ENCODE measurements at places on chromosomes 11 and 22.

DNA sequence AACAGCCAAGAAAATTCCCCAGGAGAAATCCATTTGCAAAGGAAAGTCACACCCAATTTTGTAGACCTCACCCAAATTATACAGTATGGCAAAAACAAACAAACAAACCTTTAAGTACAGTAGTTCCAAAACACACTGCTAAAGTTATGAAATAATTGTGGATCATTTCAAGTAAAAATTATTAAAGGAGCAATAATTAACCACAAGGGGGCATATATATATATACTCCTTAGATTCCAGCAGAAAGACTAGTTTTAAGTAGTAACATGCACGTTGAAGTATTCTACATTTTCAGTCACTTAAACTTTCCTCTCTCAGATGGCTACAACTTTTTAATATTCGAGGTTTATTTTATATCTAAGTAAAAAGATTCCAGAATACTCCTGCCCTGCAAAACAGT, 26.8 kb downstream of the RNF141 start:
- DNase-seq: no peak

DNA sequence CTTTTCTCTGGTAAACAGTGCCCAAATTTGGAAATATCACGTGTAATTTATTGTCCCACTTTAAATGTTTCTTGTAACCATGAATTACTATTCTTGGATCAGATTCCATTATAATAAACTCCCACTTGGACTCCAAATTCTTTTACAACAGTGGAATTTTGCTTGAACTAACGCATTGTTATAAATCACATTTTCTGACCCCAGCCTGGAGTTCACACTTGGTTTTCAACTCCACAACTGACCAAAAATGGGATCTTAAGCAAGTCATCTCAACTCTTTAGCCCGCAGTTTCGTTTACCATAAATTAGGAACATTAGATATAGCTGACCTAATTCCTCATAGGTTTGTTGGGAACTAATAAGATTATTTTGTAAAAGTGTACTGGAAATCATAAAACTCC, 336.8 kb upstream of the NCAM1 start:
- no peak for DNase-seq

DNA sequence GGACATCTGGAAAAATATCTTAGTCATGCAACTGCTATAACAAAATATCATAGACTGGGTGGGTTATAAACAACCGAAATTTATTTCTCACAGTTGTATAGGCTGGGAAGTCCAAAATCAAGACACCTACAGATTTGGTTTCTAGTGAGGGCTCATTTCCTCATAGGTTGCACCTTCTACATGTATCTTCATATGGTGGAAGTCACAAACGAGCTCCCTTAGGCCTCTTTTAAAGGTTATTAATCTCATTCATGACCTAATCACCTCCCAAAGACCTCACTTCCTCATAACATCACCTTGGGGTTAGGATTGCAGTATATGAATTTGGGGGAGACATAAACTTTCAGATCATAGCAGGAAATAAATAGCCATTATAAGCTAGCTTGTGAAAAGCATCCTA, 85.2 kb downstream of the INTS4 start:
- no peak for DNase-seq

GRCh38 chr11:126181939-126182730, 29.3 kb downstream of the RPUSD4 start:
- no peak for DNase-seq

- DNase-seq: no peak
Measured at GRCh38 chr22:33658775-33659174, 261.5 kb downstream of the LARGE1 start.

- DNase-seq: no peak
Measured at GRCh38 chr11:16001044-16001568, 355.2 kb downstream of the SOX6 start.

- DNase-seq: no peak
Measured at GRCh38 chr22:40290516-40290915, 55.8 kb upstream of the ADSL start.

DNA sequence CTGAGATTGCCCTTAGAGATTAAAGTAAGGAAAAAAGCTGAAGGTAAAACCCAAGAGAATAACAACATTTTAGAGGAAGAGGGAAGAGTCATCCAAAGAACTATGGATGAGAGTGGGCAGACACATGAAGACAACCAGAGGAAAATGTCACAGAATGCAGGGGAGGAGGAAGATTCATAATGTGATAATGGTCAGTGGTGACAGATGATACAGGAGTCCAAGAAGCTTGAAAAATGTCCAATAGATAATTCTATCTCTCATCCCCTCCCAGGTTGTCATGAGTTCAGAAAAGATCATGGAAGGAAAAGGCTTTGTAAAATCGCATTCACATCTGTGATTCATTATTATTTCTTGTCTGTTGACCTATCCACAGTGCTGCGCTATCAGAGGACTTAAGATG, 282.3 kb upstream of the CCDC90B start:
- no peak for DNase-seq
